NCI-H82 (cell line): ENCODE measurements at places on chromosomes 6 and 20.

DNA sequence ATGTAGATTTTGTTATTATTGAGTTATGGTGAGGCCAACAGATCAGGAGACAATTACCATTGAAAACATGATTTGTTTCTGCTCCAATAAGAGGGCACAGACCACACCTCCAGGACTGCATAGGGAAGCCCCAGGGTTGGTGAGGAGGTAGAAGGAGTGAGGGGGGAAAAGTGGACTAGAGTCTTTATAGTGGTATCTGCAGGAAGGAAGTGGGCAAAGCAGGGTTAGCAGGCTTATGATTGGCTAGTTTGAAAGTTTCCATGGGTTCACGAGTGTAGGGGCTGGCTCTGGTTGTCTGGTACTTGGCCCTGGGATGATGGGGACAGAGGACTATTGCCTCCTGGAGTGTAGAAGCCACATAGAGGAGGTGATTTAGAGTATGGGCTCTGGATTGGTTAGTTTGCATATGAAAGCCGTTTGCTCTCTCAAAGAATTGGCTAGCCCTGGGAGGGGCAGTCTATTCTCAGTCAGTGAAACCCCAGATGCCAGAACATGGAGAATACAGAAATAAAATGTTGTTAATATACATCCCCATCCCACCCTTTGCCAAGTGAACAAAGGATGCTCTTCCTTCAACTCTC, 156.6 kb downstream of the KLHL32 start:
- no peak for DNase-seq

- DNase-seq, result no peak
Observed at GRCh38 chr6:82415820-82416219, 52.2 kb downstream of the TPBG start.

DNA sequence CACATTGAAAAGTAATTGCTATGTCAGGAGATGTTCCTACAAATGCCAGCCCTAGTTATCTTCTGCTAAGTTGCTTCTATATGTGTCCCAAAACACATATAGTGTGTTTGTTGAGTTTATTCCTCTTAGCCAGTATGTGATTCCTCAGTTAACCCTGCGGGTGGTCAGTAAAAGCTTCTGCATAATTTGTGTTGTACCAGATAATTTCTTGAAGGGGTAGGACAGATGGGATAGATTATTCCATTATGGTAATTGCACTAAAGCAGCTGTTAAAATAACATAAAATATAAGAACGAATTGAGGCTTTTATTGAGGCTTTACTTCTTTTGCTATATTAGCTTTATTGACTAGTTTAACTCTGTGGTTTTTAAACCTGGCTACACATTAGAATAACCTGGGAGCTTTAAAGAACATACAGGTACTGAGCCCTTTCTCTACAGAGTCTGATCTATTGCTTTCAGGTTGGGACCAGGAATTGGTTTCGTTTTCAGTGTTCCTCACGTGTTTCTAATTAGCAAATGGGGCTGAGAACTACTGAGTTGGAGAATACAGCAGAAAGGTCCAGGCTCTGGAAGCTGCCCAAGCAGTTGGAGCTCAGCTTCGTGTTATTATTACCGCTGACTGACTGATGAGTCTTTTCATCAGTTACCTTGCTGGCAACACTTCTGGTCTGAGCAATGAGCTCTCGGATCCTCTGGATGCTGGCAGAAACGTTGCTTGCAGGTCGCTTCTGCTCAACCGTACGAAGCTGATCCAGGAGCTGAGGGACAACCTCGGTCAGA, 56.9 kb downstream of the FAM229B start:
- peak; percentile 59 for DNase-seq

DNA sequence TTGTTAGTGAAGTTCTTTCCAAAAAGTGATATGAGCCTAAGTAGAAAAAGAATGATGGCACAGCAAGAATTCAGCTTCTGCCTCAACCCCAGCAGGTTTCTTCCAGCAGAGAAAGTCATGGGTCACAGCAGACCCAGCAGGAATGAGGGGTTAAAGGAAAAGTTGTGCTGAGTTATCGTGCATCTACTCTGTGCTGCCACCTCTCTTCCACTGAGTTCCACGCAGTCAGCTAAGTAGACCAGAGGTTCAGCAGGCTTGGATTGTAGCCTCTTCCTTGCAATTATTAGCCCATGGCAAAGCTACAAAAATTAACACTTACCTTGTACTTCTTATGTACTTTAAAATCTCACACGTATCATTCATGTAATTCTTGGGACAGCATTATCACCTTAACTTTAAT, 510.8 kb downstream of the PTPRT start:
- DNase-seq, result peak; percentile 10

- DNase-seq, result no peak
Observed at GRCh38 chr20:25014816-25015215, 22.3 kb upstream of the APMAP start.

DNA sequence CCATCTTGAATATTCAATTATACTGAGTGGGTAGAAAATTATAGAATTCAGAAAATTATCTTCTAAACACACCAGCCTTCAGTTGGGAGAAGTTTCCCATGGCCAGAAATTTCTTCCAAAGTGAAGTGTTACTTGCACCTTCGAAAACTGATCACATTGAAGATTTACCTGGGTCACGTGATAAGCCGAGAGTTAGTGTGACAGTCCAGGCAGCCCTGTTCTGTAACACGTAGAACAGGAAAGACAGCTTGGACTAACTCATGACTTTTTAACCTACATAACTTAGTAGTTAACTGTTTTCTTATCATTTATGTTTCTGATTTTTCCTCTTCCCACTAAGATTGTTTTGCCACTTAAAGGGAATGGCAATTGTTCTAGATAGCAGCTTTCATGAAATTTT, 118.3 kb upstream of the MTHFD1L start:
- no peak for DNase-seq

DNA sequence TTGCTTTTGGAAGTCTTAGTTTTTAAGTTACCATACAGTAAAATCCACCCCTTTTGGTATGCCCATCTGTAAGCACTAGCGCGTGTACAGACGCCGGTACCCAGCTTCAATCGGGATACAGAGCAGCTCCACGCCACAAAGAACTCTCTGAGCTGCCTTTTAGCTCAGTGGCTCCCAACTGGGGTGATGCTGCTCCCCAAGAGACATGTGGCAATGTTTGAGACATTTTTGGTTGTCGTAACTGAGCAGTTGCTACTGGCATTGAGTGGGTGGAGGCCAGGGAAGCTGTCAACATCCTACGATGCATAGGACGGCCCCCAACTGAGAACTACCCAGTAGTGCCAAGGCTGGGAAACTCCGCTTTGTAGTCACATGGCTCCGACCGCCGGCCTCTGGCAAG, 73.3 kb downstream of the BMP7 start:
- DNase-seq, result no peak

GRCh38 chr6:82780334-82780733, 285.3 kb downstream of the UBE3D start:
- no peak for DNase-seq

DNA sequence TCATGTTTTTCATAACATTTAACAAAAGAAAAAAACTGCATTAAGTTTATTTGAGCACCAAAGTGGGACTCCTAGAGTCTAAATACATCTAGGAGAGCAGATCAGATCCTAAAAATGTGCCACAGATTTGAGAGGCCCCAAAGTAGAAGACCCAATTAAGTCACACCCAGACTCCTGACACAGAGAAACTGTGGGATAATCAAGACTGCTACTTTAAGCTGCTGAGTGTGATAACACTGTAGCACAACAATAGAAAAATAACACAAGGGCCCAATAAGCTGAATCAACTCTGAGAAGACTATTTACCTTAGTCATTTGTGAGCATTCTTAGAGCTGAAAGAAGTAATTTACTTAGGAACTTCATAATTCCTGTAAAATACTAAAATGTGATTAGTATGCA, 26.0 kb downstream of the TRDN start:
- DNase-seq, result no peak

GRCh38 chr6:132961122-132961521, 146.8 kb downstream of the RPS12 start:
- DNase-seq, result no peak

DNA sequence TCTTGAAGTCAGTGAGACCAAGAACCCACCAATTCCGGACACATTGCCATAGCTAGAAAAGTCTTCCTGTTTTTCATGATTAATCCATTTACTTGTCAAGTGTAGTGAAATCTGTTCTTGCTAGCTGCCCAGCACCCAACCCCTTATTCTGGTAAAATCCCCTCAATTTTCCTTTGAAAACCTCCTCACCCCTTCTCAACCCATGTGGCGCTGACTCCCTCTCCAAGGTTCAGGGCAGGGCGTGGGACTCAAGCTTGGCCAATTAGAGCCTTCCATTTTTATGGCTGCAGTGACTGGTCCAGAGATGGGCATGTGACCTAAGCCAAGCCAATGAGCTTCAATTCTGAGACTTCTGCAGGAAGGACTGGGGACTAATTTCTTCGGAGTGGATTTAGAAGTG, 9.8 kb upstream of the ZBP1 start:
- DNase-seq, result no peak

DNA sequence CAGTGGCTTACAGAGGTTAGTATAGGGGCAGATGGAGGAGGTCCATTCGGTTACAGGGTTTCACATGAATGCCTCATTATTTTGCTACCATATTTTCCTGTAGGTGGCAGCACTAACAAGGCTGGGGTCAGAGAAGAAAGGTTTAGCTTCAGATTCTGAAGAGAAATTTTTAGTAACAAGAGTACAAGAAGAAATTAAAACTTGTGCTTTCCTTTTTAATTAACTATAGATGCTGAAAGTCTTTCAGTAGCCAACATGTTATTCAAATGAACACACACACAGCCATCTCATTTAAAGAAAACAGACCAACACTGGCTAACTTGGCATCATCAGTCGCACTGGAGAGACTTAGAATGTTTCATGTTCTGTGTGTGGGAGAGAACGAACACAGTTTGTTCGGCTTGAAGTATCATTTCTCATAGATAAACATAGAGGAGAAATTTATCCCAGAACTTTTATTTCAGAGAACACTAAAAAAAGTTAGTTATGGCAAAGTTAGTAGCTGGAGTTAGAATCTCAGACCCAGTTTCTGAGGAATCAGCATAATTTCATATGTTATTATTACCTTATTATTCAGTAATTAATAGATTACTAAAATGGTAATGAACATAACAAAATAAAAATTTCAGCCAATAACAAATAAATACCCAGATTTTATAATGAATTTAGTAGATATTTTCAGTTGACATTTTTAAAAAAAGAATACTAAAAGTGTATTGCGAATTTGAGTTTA, 314.0 kb upstream of the RSPO3 start:
- DNase-seq, result peak; percentile 79

DNA sequence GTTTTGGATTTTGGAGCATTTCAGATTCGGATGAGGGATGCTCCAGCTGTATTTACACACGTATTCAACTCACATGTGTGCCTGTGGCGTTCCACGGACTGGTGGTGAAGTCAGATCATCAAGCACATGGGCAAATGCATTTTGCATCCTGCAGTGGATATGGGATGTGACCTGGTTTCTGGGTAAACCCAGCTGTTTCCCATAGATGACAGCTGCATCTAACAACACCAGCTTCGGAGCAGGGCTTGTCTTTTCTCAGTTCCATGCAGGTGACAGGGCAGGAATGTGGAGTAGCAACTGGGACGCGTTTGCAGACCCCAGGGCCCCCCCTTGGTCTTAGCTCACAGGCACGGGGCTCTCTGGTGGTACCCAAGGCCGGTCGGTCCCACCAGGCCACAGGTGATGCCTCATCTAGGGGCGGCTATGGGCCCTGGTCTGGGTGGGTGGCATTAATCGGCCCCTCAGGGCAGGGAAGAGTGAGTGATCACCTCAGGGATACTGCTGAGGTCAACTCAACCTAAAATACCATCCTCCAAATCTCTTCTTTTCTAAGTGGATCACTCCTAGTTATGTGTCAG, 83.2 kb downstream of the RAMACL start:
- no peak for DNase-seq

DNA sequence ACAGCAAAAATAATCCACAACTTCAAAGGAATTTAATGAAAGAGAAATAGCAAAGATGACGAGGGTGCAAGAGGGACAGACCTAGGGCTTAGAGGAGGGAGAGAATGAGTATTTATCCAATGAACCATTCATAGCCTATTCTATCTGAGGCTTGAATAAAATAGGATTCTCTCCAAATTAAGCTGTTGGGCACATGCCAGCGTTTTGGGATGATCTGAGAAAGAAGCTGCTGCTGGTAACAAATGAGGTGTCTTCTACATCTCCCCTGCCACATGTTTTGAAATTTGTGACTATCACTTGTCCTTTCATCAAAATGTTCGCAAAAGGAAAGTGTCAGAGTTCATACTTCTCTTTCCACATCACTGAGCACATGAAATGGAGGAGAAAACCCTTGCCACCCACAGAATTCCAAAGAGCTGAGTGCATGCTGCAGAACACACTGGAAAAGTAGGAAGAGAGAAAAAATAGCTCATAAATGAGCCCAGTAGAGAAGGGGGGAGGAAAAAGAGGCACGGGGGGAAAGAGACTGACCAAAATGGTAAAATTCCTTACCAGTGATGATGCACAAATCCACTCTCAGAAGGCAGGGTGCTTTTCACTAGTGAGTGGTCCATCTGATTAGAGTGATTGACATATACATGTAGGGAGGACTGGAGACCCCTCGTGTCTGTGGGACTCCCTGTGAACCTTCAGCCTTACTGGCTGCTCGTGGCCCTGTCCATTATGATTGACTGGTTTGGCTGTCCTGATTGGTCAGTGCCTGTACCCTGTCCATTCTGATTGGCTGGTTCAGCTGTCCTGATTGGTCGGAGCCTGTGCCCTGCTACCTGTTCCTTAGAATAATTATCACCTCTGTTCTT, 180.5 kb downstream of the OGFRL1 start:
- DNase-seq, result no peak

DNA sequence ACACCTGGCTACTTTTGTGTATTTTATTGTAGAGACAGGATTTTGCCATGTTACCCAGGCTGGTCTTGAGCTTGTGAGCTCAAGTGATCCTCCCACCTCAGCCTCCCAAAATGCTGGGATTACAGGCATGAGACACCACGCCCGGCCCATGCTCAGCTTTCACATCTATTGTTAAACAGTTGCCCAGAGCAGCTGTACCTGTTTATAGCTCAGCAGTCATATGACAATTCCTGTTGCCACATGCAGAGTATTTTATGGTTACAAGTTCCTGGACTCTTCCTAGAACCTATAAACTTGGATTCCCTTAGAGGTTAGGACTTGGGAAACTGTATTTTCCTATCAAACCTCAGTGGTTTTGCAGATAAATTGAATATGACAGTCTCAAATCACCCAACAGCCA, 188.3 kb upstream of the KCNG1 start:
- DNase-seq, result no peak

DNA sequence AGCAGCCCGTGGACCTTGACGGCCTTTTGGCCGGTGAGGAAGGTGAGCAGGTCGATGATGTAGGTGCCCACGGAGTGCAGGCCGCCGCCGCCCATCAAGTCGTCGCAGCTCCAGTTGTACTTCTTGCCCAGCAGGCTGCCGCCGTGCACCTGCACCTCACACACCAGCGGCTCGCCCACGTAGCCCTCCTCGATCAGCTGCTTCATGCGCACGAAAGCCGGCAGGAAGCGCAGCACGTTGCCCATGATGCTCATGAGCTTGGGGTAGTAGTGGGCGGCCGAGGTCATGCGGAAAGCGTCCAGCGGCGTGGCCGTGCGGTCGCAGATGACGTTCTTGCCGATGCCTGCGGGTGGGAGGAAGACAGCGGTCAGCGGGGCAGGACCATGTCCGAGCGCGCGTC, 37.0 kb upstream of the TBC1D7 start:
- DNase-seq, result no peak

GRCh38 chr6:154363821-154364220, 7.2 kb upstream of the IPCEF1 start:
- no peak for DNase-seq

- no peak for DNase-seq
Observed at GRCh38 chr6:170188571-170189001, 102.3 kb downstream of the DLL1 start.

- no peak for DNase-seq
Observed at GRCh38 chr20:58586565-58587093, 64.5 kb upstream of the STX16 start.
